Bone marrow (tissue), 2 donors: ENCODE measurements at places on chromosomes 2 and 18.

GRCh38 chr2:159516241-159516758, 100.0 kb downstream of the BAZ2B start:
- peak; percentile 87 for DNase-seq

- DNase-seq = no peak
These were observed 37.0 kb downstream of the ROCK1 start for GRCh38 chr18:21074336-21075323.

DNA sequence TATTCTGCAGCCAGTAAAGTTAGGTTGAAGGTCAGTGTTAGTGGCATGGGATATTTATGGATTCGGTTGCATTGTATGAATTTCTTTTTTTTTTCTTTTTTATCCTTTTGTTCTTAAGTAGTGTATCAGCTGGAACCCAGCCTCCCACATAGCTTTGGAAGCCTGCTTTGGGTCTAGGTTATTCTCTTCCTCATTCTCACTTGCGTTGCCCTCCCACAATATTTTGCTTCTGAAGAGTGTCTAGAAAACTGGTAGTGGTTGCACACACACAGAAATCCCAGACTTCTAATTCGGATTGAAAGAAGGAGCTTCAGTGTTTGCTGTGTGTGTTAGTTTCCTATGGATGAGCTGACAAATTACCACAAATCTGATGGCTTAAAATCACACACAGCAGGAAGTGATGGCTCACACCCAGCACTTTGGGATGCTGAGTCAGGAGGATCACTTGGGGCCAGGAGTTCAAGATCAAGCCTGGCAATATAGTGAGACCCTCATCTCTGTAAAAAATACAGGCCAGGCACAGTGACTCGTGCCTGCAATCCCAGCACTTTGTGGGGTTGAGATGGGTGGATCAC, 104.8 kb downstream of the ARL4C start:
- no peak for DNase-seq

DNA sequence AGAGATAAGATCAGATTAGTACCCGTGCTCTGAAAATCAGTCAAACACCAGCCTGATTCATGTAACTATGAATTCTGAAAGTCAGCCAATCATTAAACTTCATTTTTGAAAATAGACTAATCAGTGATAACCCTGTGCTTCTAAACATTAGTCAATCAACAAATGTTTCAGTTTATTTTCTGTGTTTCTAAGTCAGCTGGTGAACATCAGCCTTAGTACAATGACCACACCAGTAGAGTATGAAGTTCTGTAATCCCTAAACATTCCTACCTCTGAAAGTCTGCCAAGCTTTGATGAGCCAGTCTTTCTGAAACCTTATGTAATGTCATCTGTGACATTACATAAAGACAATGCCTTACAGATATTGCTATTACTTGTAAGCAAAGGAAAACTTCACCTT, 807.4 kb upstream of the CRIM1 start:
- no peak for DNase-seq

DNA sequence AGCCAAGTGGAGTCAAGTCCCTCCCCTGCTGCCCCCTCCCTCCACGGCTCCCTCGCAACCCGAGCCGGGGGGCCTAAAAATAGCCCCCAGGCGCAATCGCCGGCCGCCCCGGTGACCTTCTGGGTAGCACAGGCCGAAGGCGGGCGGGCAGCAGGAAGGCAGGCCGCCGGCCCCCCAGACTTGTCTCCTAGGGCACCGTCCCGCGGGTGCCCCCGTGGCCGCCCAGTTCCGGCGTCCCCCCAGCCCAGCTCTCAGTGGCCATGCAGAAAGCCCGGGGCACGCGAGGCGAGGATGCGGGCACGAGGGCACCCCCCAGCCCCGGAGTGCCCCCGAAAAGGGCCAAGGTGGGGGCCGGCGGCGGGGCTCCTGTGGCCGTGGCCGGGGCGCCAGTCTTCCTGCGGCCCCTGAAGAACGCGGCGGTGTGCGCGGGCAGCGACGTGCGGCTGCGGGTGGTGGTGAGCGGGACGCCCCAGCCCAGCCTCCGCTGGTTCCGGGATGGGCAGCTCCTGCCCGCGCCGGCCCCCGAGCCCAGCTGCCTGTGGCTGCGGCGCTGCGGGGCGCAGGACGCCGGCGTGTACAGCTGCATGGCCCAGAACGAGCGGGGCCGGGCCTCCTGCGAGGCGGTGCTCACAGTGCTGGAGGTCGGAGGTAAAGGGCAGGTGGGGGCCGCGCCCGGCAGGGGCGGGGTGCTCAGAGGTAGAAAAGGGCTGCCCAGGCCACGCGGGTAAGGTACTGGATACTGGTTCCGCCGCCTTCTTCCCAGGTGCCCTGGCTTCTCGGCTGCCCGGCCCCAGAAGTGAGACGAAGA, at the start of gene SPEG:
Gene SPEG (plus strand): TSS at position 126 of the 808 bp plus-strand sequence. CDS start 135 bp downstream, at position 261.
- no peak for DNase-seq

DNA sequence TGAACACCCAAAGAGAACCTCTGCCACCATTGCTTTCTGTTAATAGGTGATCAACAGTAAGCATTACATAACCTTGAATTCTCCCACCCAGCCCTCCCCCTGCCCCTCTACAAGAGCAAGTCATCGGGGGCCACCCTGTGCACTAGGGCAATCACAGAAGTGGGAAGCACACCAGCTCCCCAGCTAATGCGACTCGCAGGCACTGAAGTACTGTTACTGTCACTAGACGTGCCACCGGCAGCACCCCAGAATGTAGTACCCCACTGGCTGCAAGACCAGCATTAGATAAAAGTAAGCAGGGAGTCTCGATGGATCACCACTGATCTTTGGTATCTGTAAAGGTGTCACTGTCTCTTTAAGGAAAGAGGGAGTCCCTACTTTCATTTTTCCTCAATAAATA, 167.6 kb downstream of the FAM210A start:
- DNase-seq = no peak

- DNase-seq = no peak
These were observed 1.6 kb upstream of the ASIC4 start for GRCh38 chr2:219512524-219513216.

- DNase-seq = no peak
These were observed 137.6 kb upstream of the SPATS2L start for GRCh38 chr2:200168641-200169555.

DNA sequence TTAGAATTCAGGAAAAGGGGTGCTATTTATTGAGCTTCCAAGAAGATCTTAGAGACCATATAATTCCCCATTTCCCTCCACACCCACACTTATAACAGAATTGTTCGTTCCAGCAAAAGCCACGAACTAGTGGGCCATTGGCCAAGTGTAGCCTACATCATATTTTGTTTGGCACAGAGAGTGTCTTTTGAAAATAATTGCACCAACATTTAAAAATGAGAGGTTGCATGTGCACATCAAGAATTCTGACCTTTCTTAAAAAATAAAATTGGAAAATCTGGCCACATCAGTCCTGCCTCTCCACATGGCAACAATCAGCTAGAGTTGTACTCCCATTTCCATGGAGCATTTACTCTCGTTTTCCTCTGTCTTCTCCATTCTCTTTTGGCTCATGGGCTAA, 655.5 kb upstream of the FANCL start:
- DNase-seq = no peak

- no peak for DNase-seq
These were observed 55.8 kb downstream of the MYOM1 start for GRCh38 chr18:3163968-3164367.

- no peak for DNase-seq
These were observed 29.6 kb upstream of the RPL31 start for GRCh38 chr2:100972452-100972851.

- DNase-seq = no peak
These were observed 144.7 kb downstream of the CAPN13 start for GRCh38 chr2:30662268-30663131.

GRCh38 chr18:79987566-79987965, 797 bp downstream of the TXNL4A start:
- no peak for DNase-seq

- no peak for DNase-seq
These were observed 47.7 kb downstream of the MAPRE2 start for GRCh38 chr18:35088921-35089320.

- DNase-seq = no peak
These were observed 5.1 kb upstream of the CALCRL start for GRCh38 chr2:187453078-187453641.

DNA sequence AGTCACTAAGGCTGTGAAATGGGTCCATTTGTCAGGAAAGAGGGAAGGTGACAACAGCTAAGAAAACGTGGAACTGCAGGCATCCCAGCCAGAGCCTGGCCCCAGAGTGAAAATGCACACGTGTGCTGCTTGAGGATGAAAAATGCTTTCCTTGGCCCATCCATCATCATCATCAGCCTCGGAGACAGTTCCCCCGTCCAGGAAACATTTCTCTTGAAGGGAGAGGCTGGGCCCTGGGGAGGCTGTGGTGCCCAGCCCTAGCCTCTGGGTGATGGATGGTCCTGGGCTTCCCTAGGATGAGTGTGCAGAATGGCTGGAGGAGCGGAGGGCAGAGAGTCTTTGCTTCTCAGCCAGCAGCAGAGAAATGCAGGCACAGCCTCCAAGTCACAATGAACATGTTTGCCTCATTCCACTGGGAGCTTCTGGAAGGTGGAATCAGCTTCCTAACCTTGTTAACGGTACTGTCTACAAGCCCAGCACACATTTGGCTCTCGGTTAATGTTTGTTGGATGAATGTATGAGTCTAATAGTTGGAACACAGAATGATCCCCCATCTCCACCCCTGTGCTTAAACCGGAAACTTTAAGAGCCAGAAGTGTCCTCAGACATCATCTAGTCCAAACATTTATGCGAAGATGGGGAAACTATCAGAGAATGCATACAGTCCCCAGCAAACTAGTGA, 164.0 kb downstream of the RDH14 start:
- DNase-seq = no peak

- no peak for DNase-seq
These were observed 2159.1 kb upstream of the CELF4 start for GRCh38 chr18:39724652-39725051.

- no peak for DNase-seq
These were observed 39.1 kb upstream of the DLX1 start for GRCh38 chr2:172046080-172046678.

DNA sequence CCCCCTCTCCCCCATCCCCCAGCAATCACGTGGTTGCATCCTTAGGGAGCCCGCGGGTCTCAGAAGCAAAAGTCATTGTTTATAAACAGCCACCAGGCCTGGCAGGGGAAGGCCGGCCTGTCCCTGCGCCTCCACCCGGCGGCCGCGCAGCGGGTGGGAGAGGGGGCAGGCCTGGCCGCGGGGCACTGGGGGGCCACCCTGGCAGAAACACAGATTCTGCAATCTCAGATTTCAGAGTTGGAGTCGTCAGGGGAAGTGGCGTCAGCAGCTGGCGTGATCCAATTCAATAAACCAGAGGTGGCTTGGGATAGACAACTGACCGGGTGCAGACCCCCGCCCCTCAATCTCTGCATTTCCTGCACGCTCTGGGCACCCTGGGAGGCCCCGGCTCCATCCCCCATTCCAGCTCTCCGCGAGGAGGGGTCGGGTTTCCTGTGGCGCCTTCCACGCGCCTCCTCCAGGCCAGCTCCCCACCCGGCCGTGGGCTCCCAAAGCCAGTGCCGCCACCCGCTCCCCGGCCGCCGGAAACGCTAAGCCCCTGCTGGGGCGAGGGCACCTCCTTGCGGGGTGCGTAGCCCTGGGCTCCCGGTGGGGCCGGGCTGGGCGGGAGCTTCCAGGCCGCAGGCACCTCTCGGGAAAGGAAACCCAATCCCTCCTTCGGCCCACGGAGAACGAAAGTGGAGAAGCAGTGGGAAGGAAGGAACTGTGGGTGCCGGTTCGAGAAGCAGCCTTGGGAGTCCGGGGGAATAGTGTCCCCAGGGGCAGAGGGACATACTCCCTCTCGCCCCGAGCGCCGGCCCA, 1.1 kb downstream of the BIN1 start:
- DNase-seq = no peak

- no peak for DNase-seq
These were observed 66.4 kb downstream of the PRELID3A start for GRCh38 chr18:12474146-12474545.

- no peak for DNase-seq
These were observed 22.6 kb upstream of the ID2 start for GRCh38 chr2:8659092-8659734.

DNA sequence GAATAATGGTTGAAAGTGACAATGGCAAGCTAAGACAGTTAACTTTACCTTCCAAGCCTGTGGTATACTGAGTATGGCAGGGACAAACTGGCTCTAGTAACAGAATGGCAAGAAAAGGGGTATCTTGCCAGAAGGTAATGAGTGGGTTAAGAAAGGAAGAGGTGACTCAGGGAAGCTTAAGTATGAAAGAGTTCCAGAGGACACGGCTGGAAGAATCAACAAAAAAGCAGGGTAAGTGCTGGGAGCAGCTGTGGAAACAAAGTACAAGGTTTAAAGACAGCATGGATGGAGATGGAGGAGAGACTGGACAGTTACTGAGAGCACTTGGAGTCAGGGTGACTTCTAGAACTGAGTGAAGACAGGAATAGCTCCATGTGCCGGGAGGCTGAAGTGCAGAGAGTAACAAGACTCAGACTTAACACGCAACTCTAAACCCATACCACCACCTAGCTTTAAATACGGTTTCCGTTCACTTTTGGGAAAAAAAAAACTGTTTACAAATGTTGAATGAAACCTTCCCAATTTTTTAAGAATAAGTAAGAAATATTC, 69.0 kb downstream of the REV1 start:
- DNase-seq = no peak

DNA sequence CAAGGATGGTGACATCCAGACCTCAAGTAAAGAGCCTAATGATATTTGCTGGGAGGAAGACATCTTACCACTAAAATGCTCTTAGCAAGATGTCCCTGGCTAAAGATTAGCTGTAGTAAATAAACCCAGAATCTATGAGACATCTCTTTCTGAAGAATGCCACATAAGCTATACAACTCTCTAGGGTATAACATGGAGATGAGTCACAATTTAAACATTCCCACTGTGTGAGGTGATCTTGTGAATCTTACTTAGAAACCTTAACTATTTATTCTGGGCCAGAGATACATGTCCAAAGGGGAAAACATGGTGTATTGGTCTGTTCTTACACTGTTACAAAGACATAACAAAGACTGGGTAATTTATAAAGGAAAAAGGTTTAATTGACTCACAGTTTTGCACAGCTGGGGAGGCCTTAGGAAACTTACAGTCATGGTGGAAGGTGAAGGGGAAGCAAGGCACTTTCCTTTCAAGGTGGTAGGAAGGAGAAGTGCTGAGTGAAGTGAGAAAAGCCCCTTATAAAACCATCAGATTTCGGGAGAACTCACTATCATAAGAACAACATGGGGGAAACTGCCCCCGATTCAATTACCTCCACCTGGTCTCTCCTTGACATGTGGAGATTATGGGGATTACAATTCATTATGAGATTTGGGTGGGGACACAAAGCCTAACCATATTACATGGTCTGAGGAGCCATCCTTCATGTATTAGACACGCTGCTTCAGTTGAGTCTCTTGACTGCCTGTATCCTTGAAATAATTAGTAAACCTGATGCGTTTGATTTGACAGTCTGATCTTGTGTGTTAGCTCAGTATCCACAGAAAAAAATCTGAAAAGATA, 17.1 kb downstream of the KRCC1 start:
- DNase-seq = no peak
